ENCODE measurements at places on chromosomes 7 and 10. TPM values are rescaled to one million over a fixed set of nuclear protein-coding genes. Genes with fewer than 3 reads are reported as not detected.
A peak's percentile ranks its signal among the peaks of the same experiment; 100 is the strongest.

DNA sequence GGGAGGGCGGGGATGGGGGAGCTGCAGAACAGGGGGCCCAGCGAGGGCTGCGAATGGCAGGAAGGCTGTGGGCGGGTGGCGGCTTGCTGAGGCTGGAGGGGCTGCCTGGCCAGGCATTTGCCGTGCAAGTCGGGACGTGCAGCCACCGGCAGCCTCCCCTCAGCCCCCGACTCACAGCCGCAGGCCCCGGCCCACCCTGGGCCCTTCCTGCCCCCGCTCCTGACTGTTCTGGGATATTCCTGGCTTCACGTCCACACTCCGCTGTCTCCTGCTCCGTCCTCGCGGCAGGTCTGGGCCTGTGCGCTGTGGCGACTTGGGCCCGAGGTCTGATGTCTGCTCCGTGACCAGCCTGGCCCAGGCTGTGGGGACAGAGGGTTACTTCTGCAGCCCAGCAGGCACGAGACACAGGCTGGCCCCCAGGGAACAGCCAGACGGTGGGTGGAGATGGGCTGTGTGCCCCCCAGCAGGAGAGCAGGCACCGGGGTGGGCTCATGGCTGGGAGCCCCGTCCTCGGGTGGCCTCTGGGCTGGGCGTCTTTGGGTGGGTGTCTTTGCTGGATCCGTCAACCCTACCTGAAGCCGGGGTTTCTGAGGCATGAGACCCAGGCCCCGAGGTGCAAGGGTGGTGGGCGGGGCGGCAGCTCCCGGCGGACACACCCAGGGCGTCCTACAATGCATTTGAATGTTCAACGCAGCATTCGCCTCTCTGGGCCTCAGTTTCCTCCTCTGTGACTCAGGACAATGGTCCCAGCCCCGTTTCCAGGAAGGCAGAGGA, 86.5 kb downstream of the FOXL3 start:
- DNase-seq = peak; percentile 40

DNA sequence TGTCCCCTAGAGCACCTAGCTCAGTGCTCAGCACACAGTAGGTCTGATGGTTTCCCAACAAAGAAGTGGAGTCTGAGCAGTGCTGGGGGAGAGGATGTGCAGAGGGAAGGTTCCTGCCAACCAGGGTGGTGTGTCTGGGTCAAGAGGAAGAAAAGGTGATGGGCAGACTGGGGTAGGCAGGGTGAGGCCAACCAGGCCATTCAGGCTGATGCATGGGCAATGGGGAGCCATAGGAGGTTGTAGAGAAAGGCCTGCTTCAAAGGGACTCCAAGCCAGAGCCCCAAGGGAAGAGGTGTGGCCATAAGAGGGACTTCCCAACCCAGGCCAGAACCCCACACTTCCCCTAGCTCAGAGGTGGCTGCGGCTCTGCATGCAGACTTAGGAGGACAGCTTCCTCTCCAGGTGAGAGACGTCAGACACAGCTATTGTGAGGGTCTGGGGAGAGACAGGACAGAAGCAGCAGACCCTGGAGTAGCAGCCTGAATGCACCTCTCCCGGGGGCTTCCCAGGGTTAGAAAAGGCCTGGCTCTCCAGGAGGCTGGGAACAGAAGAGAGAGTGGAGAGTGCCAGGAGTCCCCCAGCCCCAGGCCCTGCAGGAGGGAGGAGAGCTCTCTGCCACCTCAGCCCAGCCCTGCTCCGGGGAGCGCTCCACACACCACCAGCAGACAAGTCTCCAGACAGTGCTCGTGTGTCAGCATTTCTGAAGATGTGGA, 87.4 kb upstream of the ZMIZ1 start:
- no peak for DNase-seq

DNA sequence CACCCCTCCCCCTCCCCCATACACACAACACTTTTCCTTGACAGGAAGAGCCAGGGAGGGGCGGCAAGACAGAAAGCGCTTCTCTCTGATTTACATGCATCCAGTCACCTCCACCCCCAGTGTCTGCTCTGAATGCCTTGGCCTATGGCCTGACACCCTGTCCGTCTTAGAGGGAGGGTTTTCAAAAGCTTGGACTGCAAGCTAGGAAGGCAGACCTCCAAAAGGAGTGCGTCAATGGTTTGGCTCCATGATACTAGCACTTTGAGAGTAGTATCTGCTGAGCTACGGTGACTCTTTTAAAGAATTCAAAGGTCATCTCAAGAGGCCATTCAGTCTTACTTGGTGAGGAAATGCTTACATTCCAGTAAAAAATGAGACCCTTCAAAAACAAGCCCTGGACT, 20.3 kb upstream of the PAX2 start:
- DNase-seq = no peak

The IFIT3 gene
- 8.7 TPM for total RNA-seq

The SYNPO2L gene
- total RNA-seq = not detected

DNA sequence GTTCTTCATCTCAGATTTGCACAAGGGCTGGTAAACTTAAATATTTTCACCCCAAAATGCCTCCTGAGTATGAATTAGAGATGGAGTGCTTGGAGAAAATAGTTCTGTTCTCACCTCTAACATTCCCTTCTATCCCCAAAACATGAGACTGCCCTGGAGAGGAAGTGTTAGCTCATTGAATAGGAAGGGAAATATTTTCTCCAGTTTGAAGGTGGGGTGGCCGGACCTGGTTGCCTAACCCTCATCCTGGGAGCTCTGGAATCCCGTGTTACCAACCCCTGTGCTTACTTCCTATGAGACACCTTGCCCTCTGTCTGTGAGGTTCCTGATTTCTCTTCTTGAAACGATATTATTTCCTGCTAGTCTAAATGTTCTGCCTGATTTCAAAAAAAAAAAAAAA, 779 bp downstream of the IFIT2 start:
- DNase-seq = no peak

- no peak for DNase-seq
These were observed 49.6 kb upstream of the TOMM7 start for GRCh38 chr7:22872096-22872807.

DNA sequence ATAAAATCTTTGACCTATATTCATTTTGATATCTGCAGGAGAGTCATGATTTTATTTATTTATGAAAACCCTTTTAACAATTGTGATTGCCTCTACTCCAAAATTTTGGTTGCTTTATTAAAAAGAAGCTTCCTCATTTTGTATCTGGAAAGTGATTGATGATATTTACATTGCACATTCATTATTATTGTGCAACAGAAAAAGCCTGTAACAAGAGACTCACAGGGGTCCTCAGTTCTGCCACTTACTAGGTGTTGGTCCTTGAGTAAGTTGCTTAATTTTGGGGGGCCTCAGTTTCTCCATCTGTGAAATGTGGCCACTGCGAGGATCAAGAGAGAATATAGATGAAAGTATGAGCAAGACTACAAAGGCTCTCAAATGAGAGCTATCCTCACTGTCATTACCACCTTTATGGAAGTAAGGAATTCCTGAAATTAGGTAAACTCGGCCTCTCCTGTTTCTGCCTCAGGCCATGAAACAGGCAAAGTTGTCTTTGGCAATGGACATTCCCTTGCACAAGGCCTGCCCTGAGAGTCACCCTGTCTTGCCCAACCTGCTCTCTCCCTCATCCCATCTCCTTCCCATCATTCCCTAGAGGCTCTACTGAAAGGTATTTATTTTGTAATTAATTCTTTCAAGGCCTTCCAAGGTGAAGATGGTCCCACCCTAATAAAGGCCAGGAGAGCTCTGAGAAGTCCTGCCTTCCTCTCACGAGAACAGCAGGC, 66.1 kb upstream of the ABLIM1 start:
- DNase-seq = peak; percentile 79

DNA sequence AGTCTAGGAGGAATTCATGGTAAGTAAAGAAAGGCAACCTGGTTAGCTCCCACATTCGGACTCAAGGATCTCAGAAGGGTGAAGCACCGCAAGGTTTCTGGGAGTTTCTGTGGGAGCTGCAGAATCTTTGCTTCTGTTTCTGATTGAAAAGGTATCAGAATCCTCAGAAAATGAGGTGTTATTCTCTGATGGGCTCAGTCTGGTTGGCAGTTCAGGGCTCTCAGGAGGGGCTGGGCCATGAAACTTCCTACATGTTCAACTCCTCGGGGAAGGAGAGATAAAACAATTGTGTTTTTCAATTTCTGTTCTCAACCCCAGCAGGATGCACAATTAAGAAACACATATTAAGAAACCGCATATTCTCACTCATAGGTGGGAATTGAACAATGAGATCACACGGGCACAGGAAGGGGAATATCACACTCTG, 9.1 kb downstream of the OR2A7 start:
- no peak for DNase-seq

DNA sequence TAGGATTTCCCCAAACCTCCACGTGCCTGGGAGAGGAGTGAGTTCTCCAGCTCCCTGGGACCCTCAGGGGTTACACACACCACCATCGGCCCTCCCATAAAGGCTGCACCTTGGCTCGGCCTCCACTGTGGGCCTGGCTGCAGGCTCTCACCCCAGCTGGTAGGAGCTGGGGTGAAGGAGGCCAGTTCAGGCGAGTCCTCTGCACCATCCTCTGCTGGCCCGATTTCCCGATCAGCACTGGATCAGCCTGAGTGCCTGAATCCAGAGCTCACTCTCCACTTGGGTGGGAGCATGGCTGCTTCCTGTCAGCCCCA, 115.1 kb upstream of the RET start:
- DNase-seq = peak; percentile 30

- no peak for DNase-seq
These were observed 56.7 kb downstream of the ANKRD7 start for GRCh38 chr7:118281196-118281595.

- DNase-seq = no peak
These were observed 328.1 kb downstream of the LHFPL3 start for GRCh38 chr7:104656467-104656866.

The CHN2 gene
- 56.5 TPM for total RNA-seq

DNA sequence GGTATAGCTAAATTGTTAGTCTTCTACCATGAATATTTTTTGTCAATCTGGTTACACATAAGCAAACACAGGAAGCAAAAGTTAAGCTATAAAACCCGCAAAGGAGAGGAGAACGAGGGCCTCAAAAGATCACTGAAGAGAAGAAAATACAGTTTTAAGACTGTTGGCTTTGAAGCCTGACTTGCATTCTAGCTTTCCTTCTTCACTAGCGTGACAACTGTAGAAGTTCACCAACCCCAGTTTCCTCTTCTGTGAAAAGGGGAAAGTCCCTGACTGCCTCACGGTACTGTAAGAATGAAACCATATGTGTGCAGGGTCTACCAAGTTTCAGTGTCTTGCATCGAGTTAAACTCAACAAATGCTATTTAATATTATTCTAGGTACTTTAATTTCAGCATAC, 7.5 kb upstream of the LRRN3 start:
- no peak for DNase-seq

DNA sequence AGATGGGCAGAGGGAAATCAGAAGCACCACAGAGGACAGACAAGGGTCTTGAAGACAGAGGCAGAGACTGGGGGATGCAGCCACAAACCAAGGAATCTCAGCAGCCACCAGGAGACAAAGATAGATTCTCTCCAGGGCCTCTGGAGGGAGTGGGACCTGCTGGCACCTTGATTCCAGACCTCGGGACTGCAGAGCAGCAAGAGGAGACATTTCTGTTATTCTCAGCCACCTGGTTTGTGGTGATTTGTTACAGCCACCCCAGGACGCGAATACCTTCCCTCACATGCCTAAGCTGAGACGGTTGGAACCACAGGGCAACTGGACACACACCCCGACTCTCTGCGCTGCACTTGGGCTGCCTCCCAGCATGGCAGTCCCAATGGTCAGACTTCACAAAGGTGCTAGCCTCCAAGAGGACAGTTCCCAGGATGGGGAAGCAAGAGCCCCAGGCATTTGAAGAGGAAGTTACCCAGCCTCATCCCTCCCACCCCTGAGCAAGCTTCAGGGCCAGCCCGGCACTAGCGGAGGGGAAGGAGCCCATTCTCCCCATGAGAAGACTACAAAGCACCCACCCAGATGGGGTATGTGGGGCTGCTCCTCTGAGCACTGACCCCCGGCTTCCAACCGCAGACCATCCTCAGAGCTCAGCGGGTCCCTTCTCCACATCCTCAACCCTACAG, 104.6 kb upstream of the INSIG1 start:
- no peak for DNase-seq

DNA sequence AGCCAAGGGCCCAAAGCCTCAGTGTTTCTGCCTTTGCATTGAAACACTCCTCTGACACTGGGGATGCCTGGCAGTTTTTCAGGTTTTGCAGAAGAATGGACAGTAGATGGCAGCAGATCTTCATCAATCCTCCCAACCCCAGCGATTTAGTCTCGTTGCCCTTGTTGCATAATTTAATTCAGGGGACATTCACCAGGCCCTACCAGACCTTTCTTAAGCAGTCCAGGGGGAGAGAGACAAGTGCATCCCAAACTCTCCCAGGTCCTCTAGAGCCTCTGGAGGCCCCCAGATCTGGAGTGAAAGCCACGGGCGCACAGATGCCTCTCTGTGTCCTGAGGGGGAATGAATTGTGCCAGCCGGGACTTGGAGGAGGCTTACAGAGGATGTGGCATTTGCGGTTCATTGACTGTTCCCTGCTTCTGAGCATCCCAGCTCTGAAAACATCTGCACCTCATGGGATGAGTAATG, 29.6 kb downstream of the MINDY4 start:
- DNase-seq = peak; percentile 71

- DNase-seq = peak; percentile 81
These were observed 11.2 kb downstream of the IL2RA start for GRCh38 chr10:6050801-6051445.

The ADAM22 gene
- total RNA-seq = 0.53 TPM

The ADARB2 gene
- 0.81 TPM for total RNA-seq

The DNAJB9 gene
- 48.4 TPM for total RNA-seq

DNA sequence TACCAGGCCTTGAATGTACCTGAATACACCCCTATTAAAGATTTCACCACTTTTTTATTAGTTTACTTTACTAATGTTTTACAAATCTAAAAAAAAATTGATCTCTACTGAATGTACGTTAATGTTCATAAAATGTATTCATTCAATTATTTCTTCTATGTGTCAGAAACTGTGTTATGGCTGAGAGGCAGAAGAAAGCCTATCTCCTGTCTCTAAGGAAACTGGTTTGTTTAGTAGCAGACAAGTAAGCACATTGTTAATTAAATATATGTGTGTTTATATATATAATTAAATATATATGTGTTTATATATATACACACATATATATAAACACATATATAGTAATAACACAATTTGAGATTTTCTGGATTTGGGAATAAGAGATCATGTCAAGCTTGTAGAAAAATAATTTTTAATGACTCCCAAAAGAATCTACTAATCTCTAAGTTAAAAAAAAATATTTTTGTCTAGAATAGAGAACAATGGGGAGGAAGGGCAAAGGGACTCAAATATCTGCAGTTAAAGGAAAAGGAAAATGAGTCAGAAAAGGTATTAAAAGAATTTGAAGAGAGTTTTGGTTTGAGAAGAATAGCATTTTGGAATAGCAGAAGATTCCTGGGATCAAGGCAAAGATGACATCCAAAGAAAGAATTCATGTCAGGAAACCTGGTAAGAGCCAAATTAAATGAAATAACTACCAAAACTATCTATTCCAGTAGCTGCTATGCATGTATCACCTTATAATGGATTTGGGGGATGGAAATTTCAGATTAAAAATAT, 92.1 kb downstream of the CH25H start:
- no peak for DNase-seq

- no peak for DNase-seq
These were observed 11.5 kb upstream of the UNCX start for GRCh38 chr7:1220977-1221745.

Measured in left lobe of liver (tissue), 2 donors.